ENCODE measurements at places on chromosomes 16 and 17. TPM values are rescaled to one million over a fixed set of nuclear protein-coding genes. Genes with fewer than 3 reads are reported as not detected.

DNA sequence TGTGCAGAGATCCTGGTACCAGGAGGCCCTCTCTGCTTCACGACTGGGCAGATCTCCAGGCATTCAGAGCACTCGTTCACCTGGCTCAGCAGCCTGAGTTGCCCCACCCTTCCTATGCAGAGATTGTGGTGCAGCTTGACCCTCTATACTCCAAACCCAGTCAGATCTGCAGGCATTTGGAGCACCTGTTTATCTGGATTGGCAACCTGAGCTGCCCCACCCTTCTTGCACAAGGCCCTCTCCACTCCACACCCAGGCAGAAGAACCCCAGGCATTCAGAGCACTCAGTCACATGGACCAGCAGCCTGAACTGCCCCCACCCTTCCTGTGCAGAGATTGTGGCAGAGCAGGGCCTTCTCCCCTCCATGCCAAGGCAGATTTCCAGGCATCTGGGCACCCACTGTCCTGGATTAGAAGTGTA is 88.4 kb upstream of the CDH5 start:
- peak; percentile 96 for ATAC-seq

GRCh38 chr17:77531641-77532040 is 390.9 kb downstream of the SEC14L1 start:
- ATAC-seq, result no peak

DNA sequence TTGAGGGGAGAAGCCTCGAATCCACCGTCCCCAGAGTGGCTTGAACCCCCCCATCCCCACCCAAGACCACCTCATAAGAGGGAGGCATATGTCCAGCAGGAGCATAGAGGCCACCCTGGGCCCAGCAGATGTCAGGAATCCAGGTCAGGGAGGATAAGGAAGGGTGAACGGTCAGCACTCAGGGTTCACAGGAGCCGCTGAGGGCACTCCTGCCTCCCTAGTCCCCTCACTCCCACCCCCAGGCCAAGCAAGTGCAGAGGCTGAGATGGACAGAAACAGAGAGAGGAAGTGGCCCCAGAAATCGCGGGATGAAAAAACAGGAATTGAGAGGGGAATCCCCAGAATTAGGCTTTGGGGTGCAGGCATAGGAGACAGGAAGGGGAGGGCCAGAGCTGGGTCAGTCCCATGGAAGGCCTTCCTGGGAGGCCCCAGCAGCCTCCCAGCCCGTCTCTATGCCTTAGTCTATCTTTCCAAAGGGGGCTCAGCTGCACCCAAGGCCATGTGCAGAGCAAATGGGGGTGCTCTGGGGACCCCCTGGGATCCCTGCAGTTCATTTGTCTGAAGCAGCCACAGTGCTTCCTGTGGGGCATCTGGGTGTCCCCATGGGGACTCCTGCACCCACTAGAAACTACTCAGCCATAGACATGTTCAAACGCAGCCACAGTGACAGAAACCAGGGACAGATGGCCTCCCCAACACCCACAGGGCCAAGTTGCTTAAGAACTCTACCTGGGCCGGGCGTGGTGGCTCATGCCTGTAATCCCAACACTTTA is 1.7 kb downstream of the CMTM3 start:
- ATAC-seq, result no peak

RNU2-1 gene
- total RNA-seq, result 11,314 TPM

DNA sequence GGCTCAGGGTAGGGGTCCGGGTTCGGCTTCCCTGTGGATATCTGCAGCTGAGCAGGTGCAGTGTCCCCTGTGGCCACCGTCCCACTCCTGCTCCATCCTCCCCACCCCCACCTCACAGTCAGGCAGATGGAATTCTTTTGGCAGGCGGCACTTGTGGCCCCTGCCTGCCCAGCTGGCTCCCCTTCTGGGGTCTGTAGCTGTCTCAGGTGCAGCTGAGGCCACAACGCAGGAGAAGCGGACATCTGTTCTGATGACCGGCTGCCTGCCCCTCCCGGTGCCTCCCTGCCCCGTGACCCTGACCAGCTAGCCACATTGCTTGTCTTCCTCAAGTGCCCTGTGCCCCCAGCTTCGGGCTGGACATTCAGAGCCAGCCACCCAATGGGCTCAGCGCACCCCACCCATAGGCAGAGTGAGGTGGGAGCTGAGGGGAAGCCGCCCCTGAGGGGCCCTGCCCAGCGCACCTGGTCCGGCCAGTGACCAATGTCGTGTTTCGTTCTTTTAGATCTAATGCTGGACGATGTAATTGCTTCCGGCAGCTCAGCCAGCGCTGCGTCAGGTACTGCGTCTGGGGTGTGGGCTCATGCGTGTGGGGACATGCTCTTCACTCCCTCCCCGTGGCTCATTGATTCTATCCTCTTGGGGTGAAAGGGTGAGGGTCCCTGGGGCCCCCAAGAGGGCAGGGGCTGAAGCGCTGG is 25.2 kb upstream of the ABCC3 start:
- no peak for ATAC-seq

CHD9NB gene
- 2.2 TPM for total RNA-seq

KDM8 gene
- total RNA-seq, result 3.9 TPM

TBC1D3G gene
- not detected for total RNA-seq

DNA sequence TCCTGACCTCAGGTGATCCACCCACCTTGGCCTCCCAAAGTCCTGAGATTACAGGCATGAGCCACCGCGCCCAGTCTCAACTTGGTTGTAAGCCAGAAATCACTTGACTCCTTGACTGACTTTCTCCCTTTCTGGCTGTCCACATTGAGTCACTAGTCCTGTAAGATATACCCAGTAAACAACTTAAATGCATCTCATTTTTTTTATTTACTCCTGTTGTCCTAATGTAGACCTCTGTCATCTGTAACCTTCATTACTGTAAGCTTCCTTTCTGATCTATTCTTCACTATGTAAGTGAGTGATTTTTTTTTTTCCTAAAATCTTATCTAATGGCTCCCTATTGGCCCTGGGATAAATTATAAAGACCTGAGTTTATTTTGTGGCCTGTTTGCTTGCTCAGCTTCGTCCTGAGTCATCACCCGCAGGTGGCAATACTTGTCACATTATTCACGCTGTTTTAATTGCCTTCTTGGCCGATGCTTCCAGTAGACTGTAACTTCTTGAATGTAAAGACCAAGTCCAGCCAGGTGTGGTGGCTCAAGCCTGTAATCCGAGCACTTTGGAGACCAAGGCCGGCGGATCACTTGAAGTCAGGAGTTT is 41.0 kb downstream of the PAFAH1B1 start:
- peak; percentile 87 for ATAC-seq

ANKRD40CL gene
- total RNA-seq, result not detected

HS3ST2 gene
- total RNA-seq, result 0.12 TPM

MYL11 gene
- total RNA-seq, result 2.2 TPM

DNA sequence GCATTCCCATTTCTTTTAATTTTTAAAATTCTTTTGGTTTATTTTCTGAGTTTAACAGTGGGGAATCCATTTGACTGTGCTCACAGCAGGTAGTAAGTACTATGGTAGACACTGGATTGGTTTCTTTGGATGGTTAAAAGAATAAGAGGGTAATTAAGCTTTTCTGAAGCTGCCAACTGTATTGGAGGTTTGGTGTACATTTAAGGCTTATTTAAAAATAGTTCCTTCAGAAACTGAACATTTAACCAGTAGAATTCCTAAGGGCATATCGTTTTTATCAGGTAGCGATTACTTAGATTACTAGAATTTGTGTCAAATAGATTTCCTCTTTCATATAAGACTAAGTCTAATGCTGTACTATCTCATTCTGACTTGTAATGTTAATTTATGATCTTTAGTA is 162.4 kb downstream of the PPM1E start:
- no peak for ATAC-seq

KREMEN2 gene
- 1.3 TPM for total RNA-seq

LITAFD gene
- not detected for total RNA-seq

ZNF213 gene
- total RNA-seq, result 9.7 TPM

CD19 gene
- 0.40 TPM for total RNA-seq

- ATAC-seq, result peak; percentile 70
These were observed 29.6 kb downstream of the NTN1 start for GRCh38 chr17:9050801-9051401.

KRT36 gene
- total RNA-seq, result not detected

DNA sequence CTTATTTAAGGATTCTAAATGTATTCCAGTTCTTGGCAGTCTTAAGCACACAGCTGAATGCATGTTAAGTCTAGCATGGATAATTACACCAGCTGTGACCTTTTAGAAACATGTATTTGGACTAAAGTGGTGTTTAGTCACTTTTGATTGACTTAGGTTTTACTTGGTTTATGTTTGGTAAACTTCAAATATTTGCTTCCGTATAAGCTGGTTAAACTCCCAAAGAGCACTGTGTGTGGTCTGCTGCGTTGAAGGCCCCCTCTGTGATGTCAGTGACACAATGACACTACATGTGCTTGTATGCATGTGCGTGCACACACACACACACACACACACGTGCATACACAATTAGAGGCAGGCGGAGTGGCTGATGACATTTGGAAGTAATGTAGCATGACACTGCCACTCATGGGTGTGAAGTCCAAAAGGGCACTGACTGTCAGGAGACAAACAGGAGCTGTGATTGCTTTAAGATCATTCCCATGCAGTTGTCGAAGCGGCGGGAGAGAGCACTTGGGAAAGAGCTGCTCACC is 156.1 kb upstream of the CDH13 start:
- ATAC-seq, result no peak

DNA sequence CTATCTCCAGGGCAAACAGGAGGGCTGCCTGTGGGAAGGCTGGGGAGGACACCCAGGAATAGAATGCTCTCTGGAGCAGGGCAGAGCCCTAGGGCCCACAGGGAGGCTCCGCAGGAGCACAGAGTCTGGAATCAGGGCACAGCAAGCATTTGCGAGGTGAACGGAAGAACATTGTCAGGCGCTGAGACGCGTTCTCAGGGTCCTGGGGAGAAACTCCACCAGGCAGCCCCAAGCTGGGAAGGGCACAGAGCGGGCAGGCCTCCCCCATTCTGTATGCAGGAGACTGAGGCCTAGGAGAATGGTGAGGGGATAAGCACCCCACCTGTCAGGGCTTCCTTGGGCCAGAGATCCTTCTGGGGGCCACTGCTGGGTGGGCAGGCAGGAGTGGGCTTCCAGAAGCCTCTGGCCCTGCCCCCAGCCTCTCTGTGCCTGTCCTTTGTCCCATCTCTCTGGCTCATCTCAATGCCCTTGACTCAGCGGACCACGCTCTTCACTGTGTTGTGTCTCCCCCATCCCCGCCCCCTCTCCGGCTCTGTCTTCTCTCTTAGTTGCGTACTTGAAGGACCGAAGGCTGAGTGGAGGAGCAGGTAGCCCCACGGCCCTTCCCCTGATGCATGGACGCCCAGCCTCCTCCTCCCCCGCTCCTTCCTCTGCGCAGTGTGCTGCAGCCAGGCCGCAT is 5.1 kb upstream of the SETD6 start:
- ATAC-seq, result no peak

- ATAC-seq, result no peak
These were observed 484.6 kb downstream of the KIF2B start for GRCh38 chr17:54307351-54307750.

IL17C gene
- not detected for total RNA-seq

DNA sequence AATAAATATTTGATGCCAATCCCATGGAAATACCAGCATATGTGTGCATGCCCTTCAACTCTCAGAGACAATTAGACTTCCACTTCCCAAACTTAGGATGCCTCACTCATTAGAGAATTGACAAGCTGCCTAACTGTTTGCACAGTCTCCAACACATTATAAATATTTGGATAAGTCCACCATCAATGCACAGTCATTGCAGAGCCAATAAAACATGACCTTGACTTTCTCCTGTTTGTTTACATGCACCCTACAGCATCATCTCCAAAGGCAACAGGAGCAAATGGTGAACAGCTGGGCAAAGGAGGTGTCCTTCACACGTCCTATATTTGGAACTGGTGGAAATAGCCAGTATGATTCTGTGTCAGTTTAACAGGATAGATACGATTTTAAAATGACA is 804.4 kb upstream of the RBFOX1 start:
- ATAC-seq, result no peak
